ENCODE measurements at places on chromosomes 13 and 19.
A peak's percentile ranks its signal among the peaks of the same experiment; 100 is the strongest.

- DNase-seq: no peak
Measured at GRCh38 chr13:39108783-39109182, 70.5 kb downstream of the NHLRC3 start.

DNA sequence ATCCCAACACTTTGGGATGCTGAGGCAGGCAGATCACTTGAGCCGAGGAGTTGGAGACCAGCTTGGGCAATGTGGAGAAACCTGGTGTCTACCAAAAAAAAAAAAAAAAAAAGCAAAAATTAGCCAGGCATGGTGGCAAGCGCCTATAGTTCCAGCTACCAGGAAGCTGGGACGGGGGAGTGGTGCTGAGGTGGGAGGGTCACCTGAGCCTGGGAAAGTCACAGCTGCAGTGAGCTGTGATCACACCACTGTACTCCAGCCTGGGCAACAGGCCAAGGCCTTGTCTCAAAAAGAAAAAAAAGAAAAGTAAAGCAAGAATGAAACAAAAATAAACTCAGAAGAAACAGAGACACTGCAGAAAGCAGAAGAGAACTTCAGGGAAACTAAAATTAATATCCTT, 31.6 kb downstream of the MTRF1 start:
- DNase-seq: no peak

- DNase-seq: no peak
Measured at GRCh38 chr19:39419003-39419402, 6.5 kb downstream of the PLEKHG2 start.

DNA sequence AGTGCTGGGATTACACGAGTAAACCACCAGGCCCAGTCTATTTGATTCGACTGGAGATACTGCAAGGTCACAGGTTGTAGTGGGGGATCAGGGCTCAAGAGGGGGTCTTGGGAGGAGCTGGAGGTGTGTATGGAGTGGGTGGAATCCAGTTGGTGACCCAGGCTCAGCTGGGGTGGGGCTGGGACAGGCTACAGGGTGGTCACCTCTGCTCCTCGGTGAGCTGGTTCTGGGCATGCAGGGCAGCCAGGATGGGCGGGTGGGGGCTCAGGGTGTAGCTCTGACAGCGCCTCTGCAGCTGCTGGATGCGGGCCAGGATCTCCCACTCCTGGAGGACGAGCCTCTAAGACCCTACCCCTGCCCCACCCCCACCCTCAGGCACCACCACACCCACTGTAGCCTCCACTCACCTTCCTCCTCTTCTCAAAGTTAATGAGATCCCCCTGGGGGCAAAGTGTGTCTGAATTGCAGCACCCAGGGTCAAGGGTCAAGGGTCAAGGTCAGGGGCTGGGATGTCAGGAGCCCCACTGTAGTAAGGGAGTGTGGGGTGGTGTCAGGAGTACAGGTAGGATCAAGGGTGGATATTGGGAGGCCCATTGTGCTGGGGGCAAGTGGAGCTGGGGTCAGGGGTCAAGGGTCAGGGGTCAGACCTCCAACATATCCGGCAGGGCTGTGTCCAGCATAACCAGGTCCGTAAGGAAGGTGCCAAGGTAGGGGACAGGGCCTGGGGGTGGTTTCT, 17.1 kb downstream of the RGL3 start:
- no peak for DNase-seq

- DNase-seq: no peak
Measured at GRCh38 chr19:5913739-5914357, at the start of gene CAPS. Gene CAPS (plus strand): TSS chr19:5914254. CDS start chr19:5914407, 153 bp downstream.

DNA sequence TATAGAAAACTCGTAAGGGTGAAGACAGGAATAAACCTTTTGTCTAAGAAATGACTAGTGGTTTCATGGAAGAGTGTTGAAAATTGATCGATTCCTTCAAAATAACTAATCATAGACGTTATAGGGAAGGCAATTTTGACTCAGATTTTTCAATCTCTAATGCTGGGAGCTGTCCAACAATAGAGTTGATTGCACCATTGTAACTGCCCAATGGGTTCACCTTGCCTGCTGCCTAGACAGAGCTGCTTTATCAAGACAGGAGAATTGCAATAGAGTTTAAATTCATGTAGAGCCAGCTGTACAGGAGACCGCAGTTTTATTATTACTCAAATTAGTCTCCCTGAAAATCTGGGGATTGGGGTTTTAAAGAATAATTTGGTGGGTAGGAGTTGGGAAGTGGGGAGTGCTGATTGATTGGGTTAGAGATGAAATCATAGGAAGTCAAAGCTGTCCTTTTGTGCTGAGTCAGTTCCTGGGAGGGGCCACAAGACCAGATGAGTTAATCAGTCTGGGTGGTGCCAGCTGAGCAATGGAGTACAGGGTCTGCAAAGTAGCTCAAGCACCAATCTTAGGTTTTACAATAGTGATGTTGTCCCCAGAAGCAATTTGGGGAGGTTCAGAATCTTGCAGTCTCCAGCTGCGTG, 16.8 kb upstream of the ADGRE2 start:
- no peak for DNase-seq

DNA sequence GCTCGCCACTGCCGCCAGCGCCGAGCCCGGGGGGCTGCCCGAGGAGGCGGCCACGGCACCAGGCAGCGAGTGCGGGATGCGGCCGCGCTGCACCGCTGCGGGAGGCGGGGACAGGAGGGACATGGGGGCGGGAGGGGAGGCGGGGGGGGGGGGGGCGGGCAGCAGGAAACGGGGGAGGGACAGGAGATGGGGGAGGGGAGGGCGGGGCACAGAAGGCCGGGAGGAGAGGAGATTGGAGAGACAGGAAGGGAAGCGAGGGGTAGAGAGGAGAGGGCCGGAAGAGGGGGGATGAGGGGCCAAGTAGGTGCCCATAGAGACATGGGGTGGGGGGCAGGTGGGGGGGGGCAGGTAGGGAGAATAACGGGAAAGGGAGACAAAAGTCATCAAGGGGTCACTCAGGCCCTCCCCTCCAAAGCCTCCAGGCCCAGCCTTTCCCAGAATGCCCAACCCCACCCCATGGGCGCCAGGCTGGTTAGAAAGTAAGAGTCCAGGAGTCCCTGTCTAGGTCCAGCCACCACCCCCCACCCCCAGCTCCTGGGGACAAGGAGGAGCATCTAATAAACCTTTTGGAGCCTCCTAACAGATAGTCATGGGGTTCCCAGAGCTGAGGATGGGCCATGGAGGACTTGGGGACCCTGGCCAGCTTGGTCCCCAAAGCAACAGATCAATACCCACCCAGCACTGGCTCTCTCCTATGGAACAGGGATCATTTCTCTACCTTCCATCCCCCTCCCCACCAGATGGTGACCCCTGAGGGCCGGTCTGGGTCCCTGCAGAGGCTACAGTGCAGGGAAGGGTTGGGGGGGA, 9.5 kb downstream of the NR2F6 start:
- no peak for DNase-seq

- no peak for DNase-seq
Measured at GRCh38 chr13:39451301-39451700, 151.7 kb downstream of the LHFPL6 start.

GRCh38 chr13:70125693-70126092, 17.4 kb upstream of the KLHL1 start:
- DNase-seq: no peak

DNA sequence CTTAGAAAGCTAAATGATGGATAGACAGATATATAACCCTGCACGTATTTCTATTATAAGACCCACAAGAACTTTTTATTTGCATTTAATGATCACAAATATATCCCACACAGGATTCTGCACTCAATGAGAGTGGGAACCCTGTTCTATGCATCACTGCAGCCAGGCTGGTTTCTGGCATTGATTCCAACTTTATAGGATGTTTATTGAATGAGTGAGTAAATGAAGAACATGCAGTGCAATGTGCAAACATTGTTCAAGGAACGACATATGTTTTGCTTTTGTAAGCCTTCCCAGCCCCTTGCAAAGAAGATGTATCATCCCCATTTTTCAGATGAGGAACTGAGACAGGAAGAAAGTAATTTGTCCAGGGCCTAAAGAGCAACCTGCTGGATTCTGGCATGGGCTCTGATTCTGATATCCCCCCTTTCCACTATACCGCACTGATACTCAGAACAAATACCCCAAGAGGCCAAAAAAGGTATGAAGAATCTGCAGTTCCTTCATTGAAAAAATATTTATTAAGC, 246.3 kb downstream of the LACC1 start:
- no peak for DNase-seq

DNA sequence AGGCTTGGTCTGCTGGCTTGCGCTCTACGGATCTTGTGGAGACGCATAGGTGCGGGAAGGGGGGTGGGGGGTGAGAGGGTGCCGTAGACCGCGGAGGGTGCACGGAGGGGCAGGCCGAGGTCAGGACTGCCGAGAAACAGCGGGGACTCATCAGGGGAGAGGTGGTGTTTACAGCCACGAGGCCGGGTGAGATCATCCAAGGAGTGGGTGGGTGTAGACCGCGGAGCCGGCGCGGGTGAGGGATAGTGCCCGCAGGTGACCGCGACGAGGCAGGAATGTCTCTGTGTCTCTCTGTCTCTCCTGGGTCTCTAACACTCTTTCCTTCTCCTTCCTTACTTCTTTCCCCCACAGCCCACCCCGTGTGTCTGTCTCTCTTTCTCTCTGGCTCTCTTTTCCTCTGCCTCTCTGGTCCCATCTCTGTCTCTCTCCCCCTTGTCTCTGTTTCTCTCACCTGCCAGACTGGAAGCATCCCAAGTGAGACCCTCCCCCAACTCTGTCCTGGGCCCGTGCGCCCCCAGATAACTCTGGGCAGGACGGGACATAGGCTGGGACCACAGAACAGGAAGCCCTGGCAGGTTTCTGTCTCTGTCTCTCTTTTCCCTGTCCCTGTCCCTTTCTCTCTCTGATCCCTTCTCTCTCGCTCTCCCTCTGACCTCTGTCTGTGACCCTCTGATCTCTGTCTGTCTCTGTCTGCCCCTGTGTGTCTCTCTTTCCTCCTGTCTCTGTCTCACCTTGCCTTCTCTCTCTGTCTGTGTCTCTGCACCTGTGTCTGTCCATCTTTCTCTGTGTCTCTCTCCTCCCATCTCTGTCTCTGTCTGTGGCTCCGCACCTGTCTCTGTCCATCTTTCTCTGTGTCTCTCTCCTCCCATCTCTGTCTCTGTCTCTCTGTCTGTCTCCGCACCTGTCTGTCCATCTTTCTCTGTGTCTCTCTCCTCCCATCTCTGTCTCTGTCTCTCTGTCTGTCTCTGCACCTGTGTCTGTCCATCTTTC, 1.8 kb upstream of the KLK4 start:
- DNase-seq: no peak

DNA sequence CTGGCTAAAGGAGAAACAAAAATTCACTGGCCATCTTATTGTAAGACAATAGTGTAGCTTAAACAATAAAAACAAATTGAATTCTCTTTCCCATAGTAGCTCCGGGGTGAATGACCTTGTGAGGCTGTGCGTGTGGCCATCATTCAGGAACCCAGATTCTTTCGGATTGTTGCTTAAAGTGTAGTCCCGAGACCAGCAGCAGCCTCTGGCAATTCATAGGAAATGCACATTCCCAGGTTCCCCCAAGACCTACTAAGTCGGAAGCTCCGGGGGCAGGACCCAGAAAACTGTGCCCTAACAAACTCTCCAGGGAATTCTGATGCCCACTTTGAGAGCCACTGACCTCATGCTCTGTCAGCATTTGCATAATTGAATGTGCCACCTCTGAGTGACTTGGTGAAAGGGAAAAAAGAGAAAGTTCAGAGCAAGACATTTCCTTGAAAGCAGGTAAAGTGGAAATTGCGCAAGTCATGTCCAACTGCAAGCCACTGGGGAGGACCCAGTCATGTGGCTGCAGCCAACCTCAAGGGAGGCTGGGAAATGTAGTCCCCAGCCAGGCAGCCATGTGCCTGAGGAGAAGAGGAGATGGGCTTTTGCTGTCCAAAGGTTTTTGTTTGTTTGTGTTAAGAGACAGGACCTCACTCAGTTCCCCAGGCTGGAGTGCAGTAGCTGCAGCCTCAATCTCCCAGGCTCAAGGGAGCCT, 50.7 kb upstream of the PNMA8B start:
- DNase-seq: no peak

- no peak for DNase-seq
Measured at GRCh38 chr13:68168448-68168847, 938.3 kb upstream of the PCDH9 start.

GRCh38 chr13:26184791-26185250, 37.3 kb downstream of the RNF6 start:
- peak; percentile 22 for DNase-seq

GRCh38 chr13:53100394-53101063, 71.9 kb downstream of the OLFM4 start:
- DNase-seq: no peak

DNA sequence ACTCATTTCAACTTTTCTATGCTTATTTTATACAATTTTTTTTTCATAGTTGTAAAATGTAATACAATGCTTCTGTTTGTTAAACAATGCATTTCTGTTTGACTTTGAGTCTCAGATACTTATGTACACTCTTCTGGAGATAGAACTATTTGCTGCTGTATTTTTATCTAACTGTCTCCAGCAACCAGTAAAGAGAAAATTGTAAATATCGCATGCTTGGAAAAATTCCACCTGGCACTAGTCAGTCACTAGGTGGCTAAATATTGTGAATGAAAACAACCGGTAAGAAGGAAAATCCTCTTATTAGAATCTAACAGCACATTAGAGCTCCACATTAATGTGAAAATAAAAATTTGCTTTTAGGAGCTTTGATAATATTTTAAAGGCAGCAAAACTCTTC, 876.5 kb downstream of the PCDH9 start:
- DNase-seq: no peak

GRCh38 chr19:50303558-50303957, 25.6 kb downstream of the KCNC3 start:
- no peak for DNase-seq

DNA sequence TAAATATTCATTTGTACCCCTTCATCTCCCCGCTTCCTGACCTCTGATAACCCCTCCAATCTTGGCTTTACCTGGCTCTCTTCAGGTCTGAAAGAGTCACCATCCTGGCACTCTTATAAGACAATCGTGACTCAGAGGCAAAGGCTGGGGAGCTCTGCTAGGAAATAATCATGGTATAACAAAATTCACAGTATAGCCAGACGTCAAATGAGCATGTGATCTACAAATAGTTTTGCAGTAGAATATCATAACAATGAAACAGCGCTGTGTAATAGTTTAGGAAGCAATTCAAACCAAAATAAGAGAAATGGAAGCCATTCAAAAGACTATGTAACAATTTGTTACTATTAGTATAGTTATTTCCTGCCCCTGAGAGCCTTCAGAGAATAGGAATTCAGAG, 34.2 kb downstream of the RXFP2 start:
- DNase-seq: no peak

GRCh38 chr13:26236296-26236695, 14.2 kb upstream of the RNF6 start:
- no peak for DNase-seq

DNA sequence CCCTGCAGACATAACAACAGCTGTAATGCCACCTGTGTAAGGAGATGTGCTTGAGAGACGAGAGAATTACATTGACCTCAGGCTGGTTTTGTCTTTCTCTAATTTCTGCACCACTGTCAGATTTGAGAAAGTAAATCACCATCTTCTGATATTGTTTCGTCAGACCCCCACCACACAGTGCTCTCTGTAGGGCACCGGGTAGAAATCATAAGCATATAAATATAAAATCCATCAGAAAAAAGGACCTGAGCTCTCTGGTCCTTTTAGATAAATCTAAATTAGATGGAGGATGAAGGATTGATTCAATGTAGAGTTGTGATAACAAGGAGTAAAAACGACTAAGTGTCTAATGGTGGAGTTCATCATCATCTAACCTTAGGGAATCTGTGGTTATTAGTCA, 1981.0 kb upstream of the PRR20A start:
- DNase-seq: no peak

GRCh38 chr13:41740479-41740878, 220.4 kb downstream of the VWA8 start:
- DNase-seq: no peak

Data from iPS DF 6.9 (cell line).